NCI-H187 treated with DMSO at 0.1 percent for 48 hours (cell line): ENCODE measurements at places on chromosomes 3 and 15.

DNA sequence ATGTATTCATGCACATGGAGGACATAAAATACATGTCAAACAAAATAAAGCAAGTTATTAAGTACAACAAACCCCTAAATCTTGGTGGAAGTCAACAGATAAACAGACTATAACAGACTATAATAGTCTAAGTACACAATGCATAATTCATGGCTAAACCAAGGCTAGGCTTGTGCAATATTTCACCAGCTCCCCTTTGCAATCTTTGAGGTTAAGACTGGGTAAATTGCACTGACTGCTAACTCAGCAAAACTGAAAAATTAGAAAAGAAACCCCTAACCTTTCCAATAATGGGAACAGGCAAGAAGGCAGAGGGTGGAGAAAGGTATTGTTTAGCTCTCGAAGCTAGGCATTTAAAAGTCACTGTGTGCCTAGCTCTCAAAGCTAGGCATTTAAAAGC is 304.9 kb upstream of the WNT5A start:
- DNase-seq = no peak

DNA sequence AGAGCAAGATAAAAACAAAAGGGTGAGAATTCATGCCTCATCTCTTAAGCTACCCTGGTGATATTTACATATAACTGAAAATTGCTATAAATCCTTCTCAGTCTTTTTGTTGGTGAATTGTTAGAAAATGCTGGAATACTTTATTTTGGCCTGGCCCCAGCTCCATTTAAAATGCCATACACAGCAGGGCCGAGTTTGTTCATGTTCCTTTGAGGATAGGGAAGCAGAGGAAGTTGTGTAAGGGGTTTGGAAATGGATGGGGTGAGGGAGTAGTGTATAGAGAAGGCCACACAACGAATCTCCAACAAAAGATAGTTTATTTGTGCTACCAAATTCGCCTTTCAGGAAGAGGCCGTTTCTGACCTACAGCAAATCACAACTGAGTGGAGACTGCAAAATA is 78.6 kb upstream of the ADAMTS9 start:
- no peak for DNase-seq

DNA sequence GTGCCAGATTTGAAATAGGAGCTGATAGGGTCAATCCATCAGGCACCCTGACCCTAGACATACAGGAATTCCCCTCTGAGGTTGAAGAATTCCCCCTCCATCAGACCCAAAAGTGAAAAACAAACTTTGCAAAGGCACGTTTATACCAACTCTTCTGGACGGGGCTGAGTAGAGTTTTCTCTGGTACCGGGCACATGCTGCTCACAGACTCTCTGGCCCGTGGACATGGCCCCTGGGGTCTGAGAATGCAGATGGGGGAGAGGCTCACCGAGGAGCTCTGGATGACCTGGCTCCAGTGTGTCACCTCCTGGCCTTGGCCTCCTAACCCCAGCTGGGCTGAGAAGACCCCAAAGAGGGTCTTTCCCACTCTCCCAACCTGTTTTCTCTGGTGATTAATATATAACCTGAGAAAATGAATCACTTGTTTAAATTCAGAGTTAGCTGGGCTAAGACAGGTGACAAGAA is 11.2 kb upstream of the LIPC start:
- no peak for DNase-seq

- no peak for DNase-seq
Observed at GRCh38 chr3:17187589-17188184, 302.9 kb downstream of the PLCL2 start.

- DNase-seq = no peak
Observed at GRCh38 chr3:30621576-30621975, 15.2 kb downstream of the TGFBR2 start.

DNA sequence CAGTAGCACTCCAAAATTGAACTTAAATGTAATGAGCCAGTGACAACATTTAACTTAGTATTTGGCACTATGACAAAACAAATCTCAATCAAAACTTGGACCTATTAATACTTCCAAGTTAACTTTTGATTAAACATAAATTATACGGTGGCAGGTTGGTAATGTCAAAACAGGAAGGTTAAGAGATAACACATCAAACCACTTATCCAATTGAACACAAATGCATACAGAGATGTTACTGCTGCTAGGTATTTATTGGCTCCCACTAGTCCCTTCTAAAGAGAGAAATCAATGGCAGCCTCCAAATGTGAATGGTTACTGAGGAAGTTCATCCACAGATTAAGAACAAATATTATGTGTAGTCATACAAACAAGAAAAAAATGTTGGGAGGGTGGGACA is 1.8 kb downstream of the GSK3B start:
- no peak for DNase-seq

GRCh38 chr3:139281096-139281495 is 62.7 kb upstream of the MRPS22 start:
- no peak for DNase-seq

- no peak for DNase-seq
Observed at GRCh38 chr3:125117631-125118191, 61.9 kb upstream of the HEG1 start.

DNA sequence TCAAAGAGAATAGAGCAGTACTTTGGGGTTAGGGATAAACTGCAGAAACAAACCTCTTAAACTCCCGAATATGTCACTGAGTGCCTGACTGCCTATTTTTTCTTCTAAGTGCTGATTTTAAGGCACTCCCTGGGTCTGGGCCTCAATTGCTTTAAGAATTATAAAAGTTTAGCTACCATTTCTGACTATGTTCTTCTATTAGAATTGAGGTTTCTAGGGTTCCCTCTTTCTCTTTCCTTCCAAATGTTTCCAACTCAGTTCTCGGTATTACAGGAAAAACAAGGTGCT is 28.9 kb downstream of the PLS1 start:
- DNase-seq = no peak

- no peak for DNase-seq
Observed at GRCh38 chr3:48599077-48599501, 4.0 kb upstream of the COL7A1 start.

DNA sequence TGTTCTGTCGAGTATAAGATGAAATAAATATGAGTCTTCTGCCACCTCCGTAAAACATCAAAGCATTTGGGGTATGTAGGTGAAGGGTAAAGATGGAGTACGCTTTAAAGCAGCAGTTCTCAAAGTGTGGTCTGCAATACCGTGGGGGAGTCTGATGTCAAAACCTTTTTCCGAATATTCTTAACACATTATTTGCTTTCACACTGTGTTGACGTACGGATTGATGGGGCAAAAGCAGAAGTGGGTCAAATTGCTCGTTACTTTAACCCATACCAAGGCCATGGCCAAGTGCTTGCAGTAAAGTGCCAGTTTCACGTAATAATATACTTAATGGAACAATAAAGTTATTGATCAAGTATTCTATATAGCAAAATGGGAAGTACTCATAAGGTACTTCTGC is 36.3 kb downstream of the PAK2 start:
- DNase-seq = no peak

GRCh38 chr15:38238311-38238710 is 14.3 kb upstream of the SPRED1 start:
- DNase-seq = no peak

DNA sequence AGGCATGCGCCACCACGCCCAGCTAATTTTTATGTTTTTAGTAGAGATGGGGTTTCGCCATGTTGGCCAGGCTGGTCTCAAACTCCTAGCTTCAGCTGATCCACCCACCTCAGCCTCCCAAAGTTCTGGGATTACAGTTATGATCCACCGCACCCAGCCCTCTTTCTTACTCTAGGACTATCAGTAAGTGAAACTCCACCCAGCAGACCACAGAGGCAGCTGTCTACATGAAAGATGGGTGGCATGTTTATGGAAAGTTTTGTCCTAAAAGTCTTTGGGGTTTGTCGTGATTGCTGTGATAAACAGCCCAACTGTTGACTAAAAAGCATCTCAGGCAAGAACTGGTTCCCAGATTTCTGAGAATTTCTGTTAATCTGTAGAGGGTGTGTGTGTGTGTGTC is 10.9 kb downstream of the ARL6IP5 start:
- DNase-seq = no peak

GRCh38 chr3:38267662-38268061 is 2.0 kb downstream of the SLC22A13 start:
- DNase-seq = no peak

- no peak for DNase-seq
Observed at GRCh38 chr3:181932039-181932438, 220.3 kb downstream of the SOX2 start.

- DNase-seq = no peak
Observed at GRCh38 chr15:42802168-42802567, 65.2 kb upstream of the CDAN1 start.

- DNase-seq = no peak
Observed at GRCh38 chr15:84598993-84599392, 1.8 kb upstream of the ZSCAN2 start.

- no peak for DNase-seq
Observed at GRCh38 chr3:101720851-101721840, 3.3 kb upstream of the CEP97 start.

- no peak for DNase-seq
Observed at GRCh38 chr3:178680489-178680888, 144.3 kb downstream of the KCNMB2 start.
